HS-5 (cell line): ENCODE measurements at places on chromosomes 5 and 9.

GRCh38 chr9:110064803-110065202, 143.2 kb downstream of the C9orf152 start:
- DNase-seq = no peak

DNA sequence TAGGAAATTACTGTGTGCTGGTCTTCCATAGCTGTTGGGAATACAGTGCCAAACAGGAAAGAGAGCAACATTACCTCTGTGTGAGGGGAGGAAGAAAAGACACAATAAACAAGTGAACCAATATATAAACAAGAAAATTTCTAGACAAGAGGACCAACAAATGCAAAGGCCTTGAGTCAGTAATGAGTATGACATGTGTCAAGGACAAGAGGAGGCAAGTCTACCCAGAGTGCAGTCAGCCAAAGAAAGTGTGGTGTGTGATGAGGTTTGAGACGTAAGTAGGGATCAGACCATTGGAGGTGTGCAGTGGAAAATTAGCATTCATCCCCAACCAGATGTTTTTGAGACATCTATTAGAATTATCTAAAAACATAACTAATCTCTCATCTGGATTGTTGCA, 69.5 kb upstream of the CDH6 start:
- DNase-seq = no peak

DNA sequence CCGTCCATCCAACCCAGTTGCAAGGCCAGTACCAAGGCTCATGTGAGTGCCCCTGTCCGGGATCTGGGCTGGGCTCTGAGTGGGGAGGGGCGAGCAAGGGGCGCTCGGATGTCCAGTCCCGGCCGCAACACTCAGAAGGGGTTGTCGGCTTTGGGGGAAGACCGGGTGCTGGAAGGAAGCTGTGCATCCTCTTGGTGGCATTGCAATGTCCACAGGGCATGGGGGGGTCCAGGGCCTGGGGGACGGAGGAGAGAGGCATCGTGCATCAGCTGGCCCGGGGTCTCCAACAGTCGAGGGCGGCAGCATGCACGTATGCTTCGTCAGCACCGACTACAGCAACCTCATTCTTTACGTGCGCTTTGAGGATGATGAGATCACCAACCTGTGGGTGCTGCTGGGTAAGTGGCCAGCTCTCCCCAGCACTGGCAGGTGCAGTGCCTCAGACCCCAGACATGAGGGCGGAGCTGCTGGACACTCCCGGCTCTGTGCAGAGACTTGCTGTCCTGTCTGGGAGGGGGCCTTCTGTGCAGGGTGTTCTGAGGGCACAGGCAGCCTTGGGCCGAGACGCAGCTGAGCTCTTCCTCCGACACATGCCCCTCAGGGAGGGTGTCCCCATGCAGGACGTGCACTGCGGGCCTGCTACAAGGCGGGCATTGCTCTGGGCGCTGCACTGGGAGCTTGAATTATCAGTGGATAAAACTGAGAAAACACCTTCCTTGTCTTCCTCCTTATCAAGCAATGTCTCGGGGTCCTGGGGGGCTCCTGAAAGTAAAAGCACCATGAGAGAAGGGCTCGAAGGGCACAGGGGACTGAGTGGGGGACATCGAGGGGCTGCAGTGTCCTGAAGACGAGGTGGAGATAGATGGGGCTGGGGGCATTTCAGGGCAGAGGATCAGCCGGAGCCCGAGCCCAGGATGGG, 22.5 kb downstream of the GLT6D1 start:
- no peak for DNase-seq

DNA sequence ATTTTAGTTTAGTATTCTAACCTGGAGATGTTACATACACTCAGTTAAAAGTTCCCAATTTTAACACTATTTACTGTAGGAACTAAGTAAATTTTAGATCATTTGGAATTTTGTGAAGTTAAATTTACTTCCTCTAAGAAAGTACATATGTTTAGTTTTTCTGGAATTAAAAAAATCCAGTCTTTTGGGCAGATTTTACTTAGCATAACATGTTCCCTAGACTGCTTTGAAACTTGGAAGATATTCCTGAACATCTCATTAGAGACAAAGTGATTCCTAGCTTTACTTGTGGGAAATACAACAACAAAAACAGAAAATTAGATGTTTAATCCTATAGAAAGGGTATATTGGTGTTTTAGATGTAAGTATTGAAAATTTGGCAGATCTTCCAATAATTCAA, 930.0 kb upstream of the PTPRD start:
- no peak for DNase-seq
